ENCODE measurements at places on chromosomes 7 and 10.

DNA sequence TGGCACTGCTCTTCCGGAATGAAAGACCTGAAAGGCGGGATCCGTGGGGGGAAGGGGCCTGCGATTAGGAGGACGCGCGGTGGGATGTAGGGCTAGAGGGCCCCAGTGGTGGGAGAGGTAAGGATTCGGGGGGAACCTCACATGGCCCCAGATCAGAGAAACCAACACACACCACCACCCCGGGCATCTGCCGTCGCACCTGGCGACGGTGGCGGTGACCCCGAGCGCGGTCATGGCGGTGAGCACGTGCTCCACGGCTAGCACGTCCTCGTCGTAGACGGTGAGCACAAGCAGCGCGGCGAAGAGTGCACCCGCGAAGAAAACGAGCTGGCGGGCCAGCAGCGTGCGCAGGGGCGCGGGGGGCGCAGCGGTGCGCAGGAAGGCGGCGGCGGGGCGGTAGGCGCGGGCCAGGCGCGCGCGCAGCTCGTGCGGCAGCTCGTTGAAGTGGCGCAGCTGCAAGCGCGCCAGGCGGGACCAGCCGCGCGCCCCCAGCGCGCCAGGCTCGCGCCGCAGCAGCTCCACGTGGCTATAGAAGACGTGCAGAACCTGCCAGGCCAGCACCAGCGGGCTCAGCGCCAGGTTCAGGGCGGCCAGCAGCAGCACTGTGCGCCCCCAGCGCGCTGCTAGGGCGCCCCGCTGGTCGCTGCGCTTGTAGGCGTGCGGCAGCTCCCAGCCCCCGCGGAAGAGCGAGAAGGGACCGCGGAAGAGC lies 5.7 kb downstream of the ATG9B start:
- DNase-seq = no peak

- no peak for DNase-seq
Measured at GRCh38 chr7:158185653-158186052, 402.0 kb downstream of the PTPRN2 start.

- DNase-seq = no peak
Measured at GRCh38 chr10:28202941-28203352, 99.9 kb downstream of the MPP7 start.

GRCh38 chr7:102304668-102305067 lies 18.0 kb downstream of the SH2B2 start:
- DNase-seq = no peak

- DNase-seq = no peak
Measured at GRCh38 chr10:46019569-46020343, 10.7 kb downstream of the NCOA4 start.

DNA sequence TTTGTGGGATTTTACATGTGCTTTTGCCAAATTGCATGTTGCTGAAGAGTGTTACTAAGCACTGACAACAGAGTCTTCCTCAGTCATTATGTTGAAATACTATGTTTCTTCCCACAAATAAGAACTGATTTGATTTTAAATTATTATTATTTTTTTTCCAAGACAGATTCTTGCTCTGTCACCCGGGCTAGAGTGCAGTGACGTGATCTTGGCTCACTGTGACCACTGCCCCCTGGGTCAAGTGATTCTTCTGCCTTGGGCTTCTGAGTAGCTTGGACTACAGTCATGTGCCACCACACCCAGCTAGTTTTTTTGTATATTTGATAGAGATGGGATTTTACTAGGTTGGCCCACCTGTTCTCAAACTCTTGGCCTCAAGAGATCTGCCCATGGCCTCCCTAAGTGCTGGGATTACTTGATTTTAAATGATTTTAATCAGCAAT lies 42.3 kb downstream of the MINPP1 start:
- no peak for DNase-seq

GRCh38 chr10:88659725-88660597 lies 4.3 kb upstream of the LIPF start:
- DNase-seq = no peak

DNA sequence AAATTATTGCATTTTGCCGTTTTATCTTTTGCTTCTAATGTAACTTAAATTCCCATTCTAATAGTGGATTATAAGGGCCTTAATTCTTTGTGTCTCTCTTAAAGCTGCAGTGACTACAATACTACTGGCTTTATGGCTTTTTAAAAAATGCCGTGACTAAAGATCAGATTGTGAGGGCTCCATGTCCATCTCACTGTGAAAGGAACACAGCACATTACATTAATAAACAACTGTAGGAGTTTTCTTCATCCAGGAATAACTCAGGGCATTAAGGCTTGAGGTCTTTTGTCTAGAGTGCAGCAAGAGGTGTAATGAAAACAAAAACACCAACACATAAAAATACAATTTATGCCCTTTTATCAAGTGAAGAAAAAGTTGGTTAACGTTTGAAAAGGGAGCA lies 205.3 kb downstream of the SKAP2 start:
- no peak for DNase-seq

GRCh38 chr7:46034056-46034768 lies 113.1 kb upstream of the IGFBP3 start:
- no peak for DNase-seq

DNA sequence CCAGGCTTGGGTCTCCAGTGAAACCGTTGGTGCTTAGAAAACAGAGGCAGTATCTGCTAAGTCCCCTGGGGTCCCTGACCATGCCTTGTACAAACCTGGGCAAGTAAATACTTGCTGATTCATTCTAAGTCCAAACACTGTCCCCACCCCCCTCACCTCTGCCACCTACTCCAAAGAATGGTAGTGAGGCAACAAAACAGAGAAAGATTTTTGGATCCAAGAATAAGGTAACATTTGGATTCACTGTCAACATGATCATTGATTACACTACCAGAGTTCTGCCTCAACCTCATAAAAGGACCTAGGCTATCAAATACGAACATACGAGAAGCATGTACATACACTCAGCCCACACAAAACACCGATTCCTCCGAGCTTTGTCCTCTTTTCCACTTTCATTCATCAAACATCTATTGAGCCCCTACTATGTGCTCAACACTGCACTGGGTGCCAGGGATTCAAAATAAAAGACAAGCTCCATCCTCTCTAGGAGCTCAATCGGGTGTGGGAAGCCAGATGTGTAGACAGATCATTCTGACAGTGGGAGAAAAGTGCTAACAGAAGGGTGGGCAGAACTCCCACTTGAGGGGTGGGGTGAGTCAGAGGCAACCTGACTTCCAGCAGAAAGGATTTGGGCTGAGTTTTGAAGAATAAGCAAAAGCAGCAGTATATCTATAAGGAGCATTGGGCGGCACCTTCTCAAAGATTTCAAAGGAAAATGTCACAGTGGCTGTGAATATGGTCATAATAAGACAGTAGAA lies 71.2 kb downstream of the GFRA1 start:
- DNase-seq = no peak

GRCh38 chr10:65491799-65492198 lies 1434.0 kb upstream of the LRRTM3 start:
- no peak for DNase-seq

- no peak for DNase-seq
Measured at GRCh38 chr7:80387634-80388193, 124.2 kb downstream of the GNAT3 start.

- no peak for DNase-seq
Measured at GRCh38 chr7:22842383-22842941, 19.8 kb upstream of the TOMM7 start.

GRCh38 chr10:79376078-79376628 lies 28.9 kb downstream of the PPIF start:
- DNase-seq = no peak

GRCh38 chr10:49767752-49768151 lies 5.6 kb upstream of the OGDHL start:
- DNase-seq = no peak

DNA sequence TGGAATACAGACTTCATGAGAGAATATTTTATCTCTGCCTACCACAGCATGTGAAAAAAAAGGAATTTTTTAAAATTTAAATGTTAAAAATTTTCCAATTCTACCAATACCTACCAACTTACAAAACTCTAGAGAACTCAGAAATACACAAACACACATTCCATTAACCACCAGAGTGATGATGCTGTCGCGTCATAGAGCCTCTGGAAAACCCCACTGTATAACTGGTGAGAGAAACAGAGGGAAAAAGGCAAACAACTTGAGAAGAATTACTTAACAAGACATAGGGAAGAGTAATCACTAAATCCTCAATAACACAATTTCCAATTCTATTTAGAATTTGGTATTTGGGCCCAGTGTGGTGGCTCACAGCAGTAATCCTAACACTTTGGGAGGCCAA lies 6.2 kb upstream of the SPOCK2 start:
- no peak for DNase-seq

- DNase-seq = no peak
Measured at GRCh38 chr10:91901784-91902677, 7.3 kb downstream of the FGFBP3 start.

GRCh38 chr7:82164813-82165212 lies 278.8 kb downstream of the CACNA2D1 start:
- no peak for DNase-seq

DNA sequence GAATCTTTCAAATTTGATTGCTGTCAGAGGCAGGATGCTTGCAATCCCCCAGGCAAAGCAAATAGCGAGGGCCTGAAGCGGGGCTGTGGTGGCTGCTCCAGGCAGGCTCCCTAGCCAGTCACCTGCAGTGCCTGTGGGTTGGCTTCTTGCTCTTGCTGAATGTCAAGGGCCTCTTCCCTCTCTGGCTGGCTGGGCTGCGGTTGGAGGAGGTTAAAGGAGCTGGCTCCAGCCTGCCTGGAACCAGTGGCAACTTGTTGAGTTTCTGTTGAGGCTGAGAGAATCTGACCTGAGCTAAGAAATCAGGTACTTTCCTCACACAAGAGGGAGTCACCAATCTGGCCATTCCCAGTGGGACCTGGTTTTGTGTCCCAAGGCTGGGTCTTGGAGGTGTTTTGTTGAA lies 134.7 kb downstream of the TMEM178B start:
- DNase-seq = no peak

GRCh38 chr7:113113912-113114311 lies 4.4 kb downstream of the SMIM30 start:
- no peak for DNase-seq

DNA sequence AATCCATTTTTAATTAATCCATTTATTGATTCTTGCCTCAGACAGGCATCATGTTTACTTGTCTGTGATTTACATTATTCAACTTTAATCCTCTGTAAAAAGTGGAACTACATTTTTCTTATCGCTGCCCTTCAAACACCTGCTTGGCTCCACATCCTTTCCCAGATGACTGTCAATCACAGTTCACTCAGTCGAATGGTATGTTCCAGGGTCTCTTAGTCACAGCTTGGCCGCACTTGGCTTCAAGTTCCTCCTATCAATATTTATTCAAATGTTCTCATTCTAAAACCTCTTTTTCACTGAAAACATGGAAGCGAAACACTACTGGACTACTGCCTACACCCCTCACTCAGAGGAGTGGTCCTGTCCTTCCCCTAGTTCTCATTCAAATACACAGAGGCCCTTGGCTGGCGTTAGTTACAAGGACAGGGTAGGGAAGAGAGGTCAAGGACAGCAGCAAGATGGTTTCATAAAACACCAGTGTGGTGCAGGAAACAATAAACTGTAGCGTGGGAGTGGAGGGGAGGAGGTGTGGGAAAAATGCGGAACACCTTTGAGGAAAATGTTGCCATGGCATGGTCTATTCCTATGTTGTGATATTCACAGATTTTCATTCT lies 143.2 kb downstream of the USP6NL start:
- no peak for DNase-seq

- DNase-seq = no peak
Measured at GRCh38 chr10:86671985-86672710, 3.8 kb downstream of the LDB3 start.

DNA sequence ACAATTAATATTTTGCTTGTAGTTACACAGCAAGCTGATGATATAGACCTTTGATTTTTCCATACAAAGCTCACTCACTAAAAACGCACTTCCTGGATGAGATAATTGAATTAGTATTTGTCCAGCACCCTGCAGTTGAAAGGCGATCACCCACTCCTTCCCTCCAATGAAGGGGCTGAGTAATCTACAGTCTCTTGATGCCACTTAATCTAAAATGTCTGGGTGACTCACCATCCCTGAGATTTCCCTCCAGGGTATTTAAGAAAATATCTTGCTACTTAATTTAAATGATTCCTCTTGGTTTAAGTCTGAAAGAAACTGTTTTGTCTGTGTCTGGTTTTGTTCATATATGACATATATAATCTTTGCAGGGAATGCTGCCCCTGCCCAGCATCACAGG lies 515.3 kb downstream of the GRID1 start:
- DNase-seq = no peak

GRCh38 chr10:45023426-45023825 lies 22.7 kb downstream of the ZNF22 start:
- DNase-seq = no peak

DNA sequence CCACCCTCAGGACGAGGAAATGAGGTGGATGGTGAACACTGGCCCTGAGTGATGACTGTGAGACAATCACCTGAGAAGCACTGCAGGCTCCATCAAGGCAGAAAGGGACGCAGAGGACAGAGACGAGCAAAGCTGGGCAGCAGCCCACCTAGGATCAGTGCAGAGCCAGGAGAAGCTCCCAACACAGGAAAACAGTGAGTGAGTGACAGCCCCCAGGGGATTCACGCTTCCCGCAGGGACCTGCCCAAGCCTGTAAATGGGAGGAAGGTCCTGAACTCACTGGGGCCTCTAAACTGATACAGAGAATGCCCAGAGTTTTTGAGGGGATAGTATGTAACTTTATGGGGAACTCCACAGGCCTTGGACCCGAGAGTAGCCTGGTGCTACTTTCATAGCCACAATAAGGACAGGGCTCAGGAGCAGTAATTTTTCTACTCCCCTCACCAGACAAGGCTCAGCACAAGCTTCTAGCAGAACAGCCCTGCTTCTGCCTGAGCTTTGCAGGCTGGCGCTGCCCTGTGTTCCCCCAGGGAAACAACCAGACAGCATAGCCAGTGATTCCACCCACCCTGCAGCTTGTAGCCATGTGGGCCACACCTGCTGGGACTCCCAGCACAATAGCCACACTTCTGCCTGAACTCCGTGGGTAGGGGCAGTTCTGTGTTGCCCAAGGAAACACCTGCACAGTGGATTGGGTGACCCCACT lies 708.4 kb downstream of the POM121L12 start:
- DNase-seq = no peak

- no peak for DNase-seq
Measured at GRCh38 chr7:69177941-69178494, 420.3 kb upstream of the AUTS2 start.

GRCh38 chr10:83612050-83612449 lies 527.3 kb upstream of the GHITM start:
- no peak for DNase-seq

GRCh38 chr7:51077987-51078370 lies 238.6 kb downstream of the COBL start:
- no peak for DNase-seq

DNA sequence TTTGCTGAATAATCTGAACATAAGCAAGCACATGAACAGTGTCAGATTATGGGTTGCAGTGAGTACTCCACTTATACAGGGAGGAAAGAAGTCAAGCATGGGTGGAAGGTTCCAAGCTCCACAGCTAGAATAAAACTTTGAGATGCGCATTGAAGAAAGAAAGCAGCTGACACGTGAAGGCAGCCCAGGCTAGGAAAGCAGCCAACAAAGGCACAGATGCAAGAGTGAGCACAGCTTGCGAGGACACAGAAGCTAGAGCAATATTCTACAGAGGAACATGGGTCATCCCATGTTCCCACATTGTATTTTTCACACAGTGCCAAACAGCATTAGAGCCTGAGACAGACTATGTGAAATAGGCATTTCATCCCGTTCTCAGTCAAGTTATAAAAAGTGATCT lies 194.6 kb upstream of the TBX20 start:
- DNase-seq = no peak

GRCh38 chr7:137590756-137591305 lies 247.3 kb upstream of the PTN start:
- DNase-seq = no peak

Measured in activated naive CD4-positive, alpha-beta T cell (primary cell).